Left lung (tissue), 14 donors: ENCODE measurements at places on chromosomes 2 and 18. TPM values are rescaled to one million over a fixed set of nuclear protein-coding genes. Genes with fewer than 3 reads are reported as not detected.

PARD6G gene
- polyA plus RNA-seq = 25.2 TPM

NPC1 gene
- 29.4 TPM for polyA plus RNA-seq

TM4SF20 gene
- 0.14 TPM for polyA plus RNA-seq

KCNK3 gene
- 25.5 TPM for polyA plus RNA-seq

ANO7 gene
- 2.8 TPM for polyA plus RNA-seq

- DNase-seq = no peak
These were observed 49.6 kb upstream of the SLC5A7 start for GRCh38 chr2:107936433-107937359.

DNA sequence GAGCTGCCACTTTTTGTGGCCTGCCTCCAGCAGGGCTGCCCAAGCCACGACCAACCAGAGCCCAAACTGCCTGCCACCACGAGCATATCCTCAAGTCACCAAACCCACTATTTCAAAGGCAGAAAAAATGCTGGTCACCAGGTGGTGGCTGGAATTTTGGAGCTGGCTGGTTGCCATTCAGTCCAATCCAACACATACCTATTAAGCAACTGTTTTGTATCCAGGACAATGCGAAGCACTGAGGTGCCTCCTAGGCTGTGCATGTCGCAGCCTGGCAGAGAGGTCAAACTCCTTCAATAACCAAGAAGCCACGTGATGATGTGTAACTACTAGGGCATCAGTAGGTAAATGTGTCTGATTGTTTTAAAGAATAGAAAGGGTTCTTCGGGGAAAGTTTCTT is 108.3 kb upstream of the PPP1CB start:
- DNase-seq = no peak

GRCh38 chr2:37645362-37645761 is 26.1 kb downstream of the CDC42EP3 start:
- no peak for DNase-seq

GRCh38 chr2:45390441-45390840 is 220.6 kb downstream of the SRBD1 start:
- no peak for DNase-seq

- no peak for DNase-seq
These were observed 269.3 kb upstream of the GULP1 start for GRCh38 chr2:188022389-188022788.

DNA sequence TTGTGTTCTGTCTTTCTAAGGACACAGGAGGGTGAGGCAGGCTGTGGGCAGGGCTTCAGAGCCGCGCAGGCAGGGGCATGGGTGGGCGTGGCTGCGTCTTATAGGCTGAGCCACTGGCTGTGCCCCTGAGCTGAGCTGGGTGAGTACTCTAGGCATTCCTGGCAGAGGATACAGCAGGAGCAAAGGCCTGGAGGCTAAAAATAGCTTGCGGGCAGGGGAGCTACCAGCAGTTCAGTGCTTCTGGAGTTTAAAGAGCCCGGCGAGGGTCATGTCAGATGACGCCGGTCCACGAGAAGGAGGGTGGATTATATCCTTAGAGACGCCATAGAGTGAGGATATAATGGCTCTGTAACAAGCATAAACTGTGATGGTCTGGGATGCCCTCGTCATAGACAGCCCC is 31.5 kb upstream of the PDIA6 start:
- DNase-seq = no peak

DNA sequence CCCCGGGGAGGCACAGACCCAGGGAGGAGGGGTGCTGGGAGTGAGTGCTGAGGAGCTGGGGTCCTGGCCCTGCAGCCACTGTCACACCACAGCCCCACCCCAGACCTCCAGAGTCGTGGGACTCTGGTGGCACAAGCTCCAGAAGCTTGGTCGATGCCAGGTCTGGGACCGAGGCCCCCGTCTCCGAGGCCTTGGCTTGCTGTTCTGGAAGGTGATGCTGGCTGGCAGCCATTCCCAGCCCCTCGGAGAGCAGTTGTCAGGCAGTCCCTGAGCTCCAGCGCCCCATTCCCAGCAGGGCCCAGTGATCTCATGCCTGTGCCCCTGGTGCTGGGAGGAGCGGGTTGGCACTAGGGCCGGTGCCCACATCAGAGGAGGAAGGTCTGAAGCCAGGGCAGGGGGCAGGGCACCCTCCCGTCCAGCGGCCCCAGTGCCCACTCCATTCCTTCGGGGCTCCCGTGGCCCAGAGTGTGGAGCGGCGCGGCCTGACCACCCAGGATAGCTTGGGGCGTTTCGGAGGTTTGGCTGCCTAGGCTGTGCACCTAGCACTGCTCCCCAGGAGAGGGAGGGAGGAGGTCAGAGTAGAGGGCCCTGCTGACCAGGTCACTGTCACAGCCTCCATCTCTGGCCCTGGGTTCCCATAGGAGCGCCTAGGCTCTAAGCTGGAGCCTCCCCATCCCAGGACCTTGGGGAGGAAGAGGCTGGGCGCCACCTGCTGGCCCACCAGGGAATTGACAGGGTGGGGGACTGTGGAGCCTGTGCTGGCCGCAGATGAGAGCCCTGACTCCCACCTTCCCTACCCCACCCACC is 16.8 kb upstream of the ALPI start:
- DNase-seq = peak; percentile 19

DNA sequence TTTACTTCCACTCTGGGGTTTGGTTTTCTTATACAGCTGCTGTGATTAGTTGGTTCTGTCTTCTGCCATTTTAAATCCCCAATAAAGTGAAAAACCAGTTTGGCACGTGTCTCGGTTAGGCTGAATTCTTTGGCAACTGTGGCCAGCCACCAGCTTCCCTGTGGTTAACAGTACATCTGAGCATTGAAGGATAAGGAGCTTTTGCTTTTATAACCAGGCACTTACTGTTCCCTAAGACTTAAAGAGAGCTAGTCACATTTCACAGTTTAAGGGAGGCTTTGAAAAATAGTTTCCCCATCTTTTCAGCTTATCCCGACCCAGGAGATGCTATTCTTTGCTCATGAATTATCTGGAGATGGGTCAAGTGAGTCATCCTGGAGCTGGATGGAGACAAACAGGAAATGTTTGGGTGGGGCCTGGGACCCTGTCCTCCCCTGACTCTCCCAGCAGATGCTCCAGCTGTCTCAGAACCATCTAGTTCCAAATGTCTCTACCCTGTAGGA is 57.3 kb upstream of the EML6 start:
- no peak for DNase-seq

DNA sequence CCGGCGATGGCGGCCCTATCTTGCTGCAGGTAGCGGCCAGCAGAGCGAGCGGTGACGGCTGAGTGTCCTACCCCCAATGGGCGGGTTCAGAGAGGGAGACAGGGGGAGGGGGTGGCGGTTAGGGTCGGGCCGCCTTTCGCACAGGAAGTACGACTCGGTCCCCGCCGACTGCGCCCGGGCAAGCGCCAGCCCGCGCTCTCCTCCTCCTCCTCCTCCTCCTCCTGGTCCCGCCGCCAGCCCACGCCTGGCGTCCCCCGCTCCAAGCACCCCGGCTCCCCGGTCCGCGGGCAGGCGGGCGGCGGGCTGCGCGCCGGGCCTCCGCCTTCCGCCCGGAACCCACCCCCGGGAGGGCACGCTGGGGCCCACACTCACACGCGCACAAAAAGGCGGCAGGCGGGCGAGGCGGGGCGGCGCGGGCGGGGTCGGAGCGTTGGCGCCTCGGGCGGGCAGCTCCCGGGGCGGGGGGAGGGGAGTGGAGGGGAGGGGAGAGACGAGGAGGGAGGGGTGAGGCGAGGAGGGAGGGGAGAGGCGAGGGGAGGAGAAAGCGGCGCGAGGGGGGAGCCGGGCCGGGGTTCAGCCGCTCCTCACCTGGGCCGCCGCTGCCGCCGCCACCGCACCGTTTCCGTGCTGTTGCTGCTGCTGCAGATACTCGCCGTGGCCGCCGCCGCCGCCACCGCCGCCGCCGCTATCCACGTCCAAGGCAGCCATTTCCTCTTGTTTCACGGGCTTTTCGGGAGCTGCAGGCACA is 1.2 kb downstream of the SP3 start:
- peak; percentile 97 for DNase-seq
